ENCODE measurements at places on chromosomes 3 and 15. TPM values are rescaled to one million over a fixed set of nuclear protein-coding genes. Genes with fewer than 3 reads are reported as not detected.

SHF gene
- polyA plus RNA-seq = 0.85 TPM

CIB2 gene
- polyA plus RNA-seq = 5.7 TPM

SLC12A1 gene
- not detected for polyA plus RNA-seq

KLHL40 gene
- polyA plus RNA-seq = not detected

SLC6A11 gene
- not detected for polyA plus RNA-seq

CDHR4 gene
- not detected for polyA plus RNA-seq

BNC1 gene
- polyA plus RNA-seq = not detected

UTS2B gene
- polyA plus RNA-seq = 4.2 TPM

OCA2 gene
- polyA plus RNA-seq = not detected

PIK3CB gene
- 9.2 TPM for polyA plus RNA-seq

MUC13 gene
- polyA plus RNA-seq = not detected

PRR20G gene
- polyA plus RNA-seq = not detected

CCDC66 gene
- polyA plus RNA-seq = 20.9 TPM

SPINK8 gene
- not detected for polyA plus RNA-seq

All from IgD-negative memory B cell (primary cell).